Posterior vena cava (tissue), 2 donors: ENCODE measurements at places on chromosomes 3 and 15.

DNA sequence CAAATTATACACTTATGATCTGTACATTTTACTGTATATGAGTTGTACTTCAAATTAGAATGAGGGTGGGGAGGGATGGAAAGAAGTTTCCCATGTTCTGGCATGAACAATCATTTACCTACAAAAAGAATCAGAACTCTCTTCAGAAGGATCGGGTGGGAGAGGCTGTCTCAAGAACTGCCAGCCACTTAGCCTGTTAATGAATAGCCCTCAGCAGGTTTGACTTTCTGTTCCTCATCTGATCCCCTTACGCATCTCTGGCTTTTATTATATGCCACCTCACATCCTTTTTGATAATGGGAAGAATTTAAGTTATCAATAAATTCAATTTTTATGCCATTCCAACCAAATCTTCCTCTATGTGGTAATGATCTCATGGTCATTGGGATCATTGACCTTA lies 168.3 kb upstream of the TGFBR2 start:
- no peak for DNase-seq

- no peak for DNase-seq
Measured at GRCh38 chr15:99197856-99198255, 51.5 kb downstream of the TTC23 start.

DNA sequence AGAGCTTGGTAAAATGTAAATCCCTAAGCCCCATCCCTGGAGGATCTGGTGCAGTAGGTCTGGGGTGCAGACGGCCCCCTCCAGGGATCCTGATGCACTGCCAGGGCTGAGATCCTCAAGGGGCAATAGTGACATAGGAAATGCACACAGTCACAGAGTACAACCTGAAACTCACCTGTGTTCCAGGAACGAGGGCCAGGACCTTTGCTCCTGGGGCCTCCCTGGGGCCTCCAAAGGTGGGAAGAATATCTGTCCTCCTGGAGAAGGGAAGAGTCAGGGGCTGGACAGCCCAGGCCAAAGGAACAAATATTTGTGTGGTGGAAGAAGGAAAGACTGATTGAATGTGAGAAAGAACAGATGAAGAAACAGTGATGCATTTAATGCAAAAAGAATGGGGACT lies 9.5 kb downstream of the SSUH2 start:
- DNase-seq, result no peak

DNA sequence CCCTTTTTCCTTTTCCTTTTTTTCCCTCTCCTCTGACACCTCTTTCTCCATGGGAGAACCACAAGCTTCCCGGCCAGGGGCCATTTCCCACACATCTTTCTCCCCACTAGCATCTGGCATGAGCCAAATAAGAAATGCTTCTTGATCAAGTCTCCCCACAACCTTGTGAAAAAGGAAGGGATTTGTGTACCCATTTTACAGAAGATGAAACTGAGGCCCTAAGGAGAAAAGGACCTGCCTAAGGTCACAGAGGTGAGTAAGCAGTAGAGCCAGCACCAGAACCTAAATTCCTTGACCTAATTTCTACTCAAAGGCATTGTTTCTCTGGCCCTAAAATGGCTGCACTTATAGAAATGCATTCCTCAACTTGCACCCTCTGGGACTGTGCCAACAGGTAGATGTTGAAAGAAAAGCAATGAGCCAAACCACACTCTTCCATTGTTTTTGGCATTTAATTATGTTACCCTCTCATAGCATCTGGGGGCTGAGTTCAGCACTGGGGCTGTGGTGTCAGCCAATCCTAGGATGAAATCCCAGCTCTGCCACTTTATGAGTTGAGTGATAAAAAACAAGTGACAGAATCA lies 81.7 kb upstream of the TLE3 start:
- DNase-seq, result peak; percentile 34

- DNase-seq, result no peak
Measured at GRCh38 chr3:57545636-57546268, 1.6 kb upstream of the DNAH12 start.
